ENCODE measurements at places on chromosomes 3 and 15. TPM values are rescaled to one million over a fixed set of nuclear protein-coding genes. Genes with fewer than 3 reads are reported as not detected.

GRCh38 chr15:26807517-26808427 is 34.9 kb upstream of the GABRB3 start:
- peak; percentile 7 for DNase-seq

Gene GMPPB
- polyA plus RNA-seq = 14.4 TPM

Gene FAM227B
- polyA plus RNA-seq = 6.3 TPM

GRCh38 chr3:2274526-2274925 is 175.9 kb downstream of the CNTN4 start:
- no peak for DNase-seq

Gene SOX2
- 0.31 TPM for polyA plus RNA-seq

- no peak for DNase-seq
These were observed 82.1 kb upstream of the ONECUT1 start for GRCh38 chr15:52872036-52872818.

Gene SLC15A2
- 17.3 TPM for polyA plus RNA-seq

Gene TICRR
- 6.9 TPM for polyA plus RNA-seq

Gene RBM5
- 139 TPM for polyA plus RNA-seq

Gene CLK3
- polyA plus RNA-seq = 53.0 TPM

Gene ACKR4
- 0.37 TPM for polyA plus RNA-seq

- DNase-seq = no peak
These were observed 2.0 kb downstream of the NDUFB5 start for GRCh38 chr3:179606534-179607085.

DNA sequence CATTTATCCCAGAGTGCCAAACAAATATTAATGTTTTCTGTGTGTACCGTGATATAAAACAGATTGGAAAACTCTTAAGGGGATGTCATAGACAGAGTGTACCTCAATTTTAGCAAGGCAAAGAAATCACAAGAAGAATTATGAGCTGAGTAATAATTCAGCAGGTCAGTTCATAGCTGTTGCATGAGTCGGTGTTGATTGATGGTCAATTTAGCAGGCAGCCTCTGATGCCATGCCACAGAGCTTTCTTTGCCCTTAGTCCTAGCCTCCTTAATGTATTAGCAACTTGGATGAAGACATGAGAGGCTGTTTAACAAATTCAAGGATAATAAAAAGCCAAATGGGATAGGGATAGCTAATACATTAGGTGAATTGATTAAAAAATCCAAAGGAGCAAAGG is 6.8 kb downstream of the SLC35A5 start:
- DNase-seq = no peak

DNA sequence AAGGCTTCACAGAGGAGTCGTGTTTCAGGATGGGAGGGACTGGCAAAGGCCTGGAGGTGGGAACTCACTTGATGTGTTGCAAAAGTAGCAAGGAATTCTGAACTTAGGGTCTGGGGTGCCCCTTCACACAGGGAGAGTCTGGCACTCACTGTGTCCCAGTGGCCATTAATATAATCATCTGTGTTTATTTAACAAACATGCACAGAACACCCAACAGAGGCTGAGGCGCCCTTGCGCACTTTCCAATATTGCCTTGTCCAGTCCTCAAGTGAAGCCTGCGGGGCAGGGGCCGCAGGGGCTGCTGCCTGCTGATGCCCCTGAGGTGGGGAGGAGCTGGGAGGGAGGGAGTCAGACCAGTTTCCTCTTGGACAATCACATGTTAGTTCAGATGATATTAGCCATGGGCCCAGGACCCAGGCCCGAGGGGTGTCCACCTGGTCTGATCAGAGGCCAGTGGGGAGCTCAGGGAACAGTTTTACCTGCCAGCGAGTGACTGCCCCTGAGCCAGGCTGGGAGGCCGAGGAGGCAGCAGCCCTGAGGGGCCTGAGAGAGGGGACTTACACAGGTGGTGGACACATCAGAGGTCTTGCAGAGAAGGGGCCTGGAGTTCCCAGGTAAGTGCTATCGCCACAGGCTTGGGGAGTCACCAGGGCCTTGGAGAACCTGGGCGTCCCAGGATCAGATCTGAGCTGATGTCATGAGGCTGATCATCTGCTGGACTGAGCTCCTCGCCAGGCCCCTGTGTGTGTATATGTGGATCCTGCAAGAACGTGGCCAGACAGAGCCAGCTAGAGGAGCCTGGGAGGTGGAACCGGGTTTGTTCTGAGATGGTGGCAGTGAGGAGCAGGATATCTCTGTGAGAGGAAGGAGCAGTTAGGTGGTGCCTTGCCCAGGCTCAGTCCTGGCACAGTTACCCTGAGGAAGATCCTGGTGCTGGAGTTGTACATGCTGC is 13.8 kb upstream of the TXNRD3 start:
- no peak for DNase-seq

Gene TMEM108
- polyA plus RNA-seq = 17.4 TPM

Gene SLC28A2
- polyA plus RNA-seq = 0.65 TPM

GRCh38 chr3:32202496-32202895 is 36.0 kb upstream of the CMTM8 start:
- DNase-seq = peak; percentile 15

DNA sequence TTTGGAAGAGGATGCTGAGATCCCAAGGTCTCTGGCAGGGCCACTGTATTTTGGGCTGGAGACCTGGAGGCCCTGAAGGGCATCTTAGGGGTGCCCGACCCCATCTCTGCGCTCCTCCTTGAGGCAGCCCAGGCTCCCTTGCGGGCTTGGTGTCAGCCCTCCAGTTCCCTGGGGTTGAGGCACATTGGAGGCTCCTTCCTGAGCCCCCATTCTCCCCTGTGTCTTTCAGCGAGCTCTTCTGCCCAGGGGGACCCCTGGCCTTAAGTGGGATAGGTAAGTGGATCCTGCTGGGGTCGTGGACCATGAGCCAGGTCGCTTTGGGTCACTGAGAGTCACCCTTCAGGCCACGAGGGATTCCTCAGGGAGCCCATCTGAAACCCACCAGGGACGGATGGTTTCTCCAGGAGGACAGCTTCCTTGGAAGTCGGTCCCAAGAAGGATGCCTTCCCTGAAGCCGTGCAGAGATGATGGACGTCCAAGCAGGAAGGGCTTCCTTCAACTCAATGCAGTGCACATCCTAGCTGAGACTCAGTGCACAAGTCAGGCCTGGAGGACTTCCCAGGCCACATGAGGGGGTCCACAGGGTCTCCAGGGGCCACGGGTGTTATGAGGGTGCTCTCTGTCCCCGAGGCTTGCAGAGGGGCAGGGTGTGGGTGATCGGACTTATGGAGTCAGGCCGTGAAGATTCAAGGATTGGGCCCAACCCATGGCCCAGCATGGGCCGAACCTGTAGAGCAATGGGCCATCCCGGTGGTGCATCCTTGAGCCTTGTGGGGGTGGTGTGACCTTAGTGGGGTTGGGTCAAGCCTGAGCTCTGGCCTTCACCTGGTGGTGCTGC is 224.3 kb downstream of the SNRPN start:
- no peak for DNase-seq

GRCh38 chr3:20376665-20377217 is 190.7 kb upstream of the SGO1 start:
- DNase-seq = peak; percentile 47

Gene SST
- not detected for polyA plus RNA-seq

DNA sequence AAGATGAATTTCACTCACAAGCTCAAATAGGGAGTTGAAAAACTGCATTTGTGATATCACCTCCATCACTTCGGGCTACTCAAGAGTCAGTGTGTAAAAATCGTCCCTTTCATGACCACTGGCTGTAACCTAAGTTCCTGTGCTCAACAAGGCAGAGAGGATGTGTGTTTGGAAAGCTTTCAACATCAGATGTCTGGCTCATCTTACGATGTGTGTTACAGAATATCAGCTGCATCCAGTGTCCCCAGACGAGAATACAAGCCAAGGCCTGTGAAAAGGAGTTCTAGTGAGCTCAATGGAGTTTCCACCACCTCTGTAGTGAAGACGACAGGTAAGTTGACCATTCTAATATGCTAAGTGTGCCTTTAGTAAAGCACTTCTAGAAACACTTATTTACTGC is 65.5 kb upstream of the ADAMTSL3 start:
- DNase-seq = peak; percentile 88

DNA sequence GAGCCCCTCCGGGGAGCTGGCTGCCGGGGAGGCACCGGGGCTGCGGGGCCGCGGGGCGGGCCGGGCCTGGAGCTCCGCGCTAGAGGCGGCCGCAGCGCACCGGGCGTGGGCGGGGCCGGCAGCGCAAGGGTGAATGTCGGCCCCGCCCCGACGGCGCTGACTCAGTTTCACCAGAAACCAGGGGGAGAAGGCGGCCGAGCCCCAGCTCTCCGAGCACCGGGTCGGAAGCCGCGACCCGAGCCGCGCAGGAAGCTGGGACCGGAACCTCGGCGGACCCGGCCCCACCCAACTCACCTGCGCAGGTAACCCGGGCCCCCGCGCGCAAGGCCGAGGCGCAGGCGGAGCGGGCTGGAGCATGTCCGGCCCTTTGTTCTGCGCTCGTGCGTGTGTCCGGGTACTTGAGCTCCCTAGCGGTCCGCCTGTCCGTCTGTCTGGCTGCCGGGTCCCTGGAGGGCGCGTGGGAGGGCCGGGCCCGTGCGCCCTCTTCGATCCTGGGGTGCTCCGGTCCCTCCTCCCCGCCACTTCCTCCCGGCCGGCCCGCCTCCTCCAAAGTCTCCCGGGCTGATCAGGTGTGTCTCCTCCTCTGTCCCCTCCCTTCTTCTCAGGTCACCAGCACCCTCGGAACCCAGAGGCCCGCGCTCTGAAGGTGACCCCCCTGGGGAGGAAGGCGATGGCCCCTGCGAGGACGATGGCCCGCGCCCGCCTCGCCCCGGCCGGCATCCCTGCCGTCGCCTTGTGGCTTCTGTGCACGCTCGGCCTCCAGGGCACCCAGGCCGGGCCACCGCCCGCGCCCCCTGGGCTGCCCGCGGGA is at the start of gene SPINT1:
SPINT1 (plus strand) TSS at position 164 of the 811 bp plus-strand sequence; CDS start at position 671, 507 bp downstream.
- DNase-seq = no peak

- DNase-seq = peak; percentile 74
These were observed 683 bp downstream of the UBE2Q2 start for GRCh38 chr15:75843678-75844581.

DNA sequence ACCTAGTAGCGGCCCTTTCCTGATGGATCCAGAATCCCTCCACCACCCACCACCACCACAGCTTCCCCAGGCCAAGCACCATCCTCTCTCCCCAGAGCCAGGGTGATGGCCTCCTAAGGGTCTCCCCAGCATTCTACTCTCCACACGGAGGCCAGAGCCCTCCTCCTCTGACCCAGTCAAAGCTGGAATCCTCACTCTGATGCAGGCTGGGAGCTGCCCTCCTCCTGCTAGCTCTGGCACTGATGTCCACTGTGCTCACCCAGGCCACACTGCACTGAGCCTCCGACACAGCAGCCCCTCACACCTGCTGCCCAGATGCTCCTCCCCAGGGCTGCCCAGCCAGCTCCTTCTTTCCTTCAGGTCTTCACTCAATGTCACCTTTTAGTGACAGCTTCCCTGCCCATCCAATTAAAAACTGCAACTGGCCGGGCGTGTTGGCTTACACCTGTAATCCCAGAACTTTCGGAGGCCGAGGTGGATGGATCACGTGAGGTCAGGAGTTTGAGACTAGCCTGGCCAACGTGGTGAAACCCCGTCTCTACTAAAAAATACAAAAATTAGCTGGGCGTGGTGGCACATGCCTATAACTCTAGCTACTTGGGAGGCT is 21.0 kb downstream of the XXYLT1 start:
- no peak for DNase-seq

Gene AGTR1
- polyA plus RNA-seq = 20.2 TPM

Gene LAMB2
- 350 TPM for polyA plus RNA-seq

- DNase-seq = no peak
These were observed 180.5 kb upstream of the RASGRP1 start for GRCh38 chr15:38745126-38745525.

Gene SMAD6
- polyA plus RNA-seq = 2.3 TPM

- no peak for DNase-seq
These were observed 16.4 kb downstream of the TGM4 start for GRCh38 chr3:44890852-44891251.

Measured in muscle of leg (tissue), 16 donors.